ENCODE measurements at places on chromosomes 2 and 18.

- no peak for DNase-seq
Observed at GRCh38 chr2:190477661-190478454, 56.7 kb downstream of the NEMP2 start.

GRCh38 chr2:50157279-50157678 is 874.7 kb downstream of the NRXN1 start:
- no peak for DNase-seq

DNA sequence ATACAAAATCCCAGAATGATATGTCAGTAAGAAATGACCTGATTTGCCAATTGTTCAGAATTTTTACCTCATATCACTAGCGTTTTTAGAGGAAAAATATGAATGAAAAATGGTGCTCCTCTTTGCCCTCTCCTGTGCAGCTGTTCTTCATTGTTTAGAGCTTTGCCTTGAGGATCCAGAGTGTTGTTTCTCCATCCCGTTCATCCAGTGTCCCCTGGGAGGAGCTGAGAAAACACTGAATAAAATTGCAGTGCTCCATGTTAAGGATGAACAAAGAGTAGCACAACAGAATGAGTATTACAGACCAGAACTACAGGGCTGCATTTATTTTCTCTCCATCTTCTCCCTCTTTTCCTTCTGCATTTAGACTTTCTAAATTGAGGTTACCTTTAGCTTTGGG is 133.1 kb downstream of the ADCYAP1 start:
- DNase-seq: no peak

DNA sequence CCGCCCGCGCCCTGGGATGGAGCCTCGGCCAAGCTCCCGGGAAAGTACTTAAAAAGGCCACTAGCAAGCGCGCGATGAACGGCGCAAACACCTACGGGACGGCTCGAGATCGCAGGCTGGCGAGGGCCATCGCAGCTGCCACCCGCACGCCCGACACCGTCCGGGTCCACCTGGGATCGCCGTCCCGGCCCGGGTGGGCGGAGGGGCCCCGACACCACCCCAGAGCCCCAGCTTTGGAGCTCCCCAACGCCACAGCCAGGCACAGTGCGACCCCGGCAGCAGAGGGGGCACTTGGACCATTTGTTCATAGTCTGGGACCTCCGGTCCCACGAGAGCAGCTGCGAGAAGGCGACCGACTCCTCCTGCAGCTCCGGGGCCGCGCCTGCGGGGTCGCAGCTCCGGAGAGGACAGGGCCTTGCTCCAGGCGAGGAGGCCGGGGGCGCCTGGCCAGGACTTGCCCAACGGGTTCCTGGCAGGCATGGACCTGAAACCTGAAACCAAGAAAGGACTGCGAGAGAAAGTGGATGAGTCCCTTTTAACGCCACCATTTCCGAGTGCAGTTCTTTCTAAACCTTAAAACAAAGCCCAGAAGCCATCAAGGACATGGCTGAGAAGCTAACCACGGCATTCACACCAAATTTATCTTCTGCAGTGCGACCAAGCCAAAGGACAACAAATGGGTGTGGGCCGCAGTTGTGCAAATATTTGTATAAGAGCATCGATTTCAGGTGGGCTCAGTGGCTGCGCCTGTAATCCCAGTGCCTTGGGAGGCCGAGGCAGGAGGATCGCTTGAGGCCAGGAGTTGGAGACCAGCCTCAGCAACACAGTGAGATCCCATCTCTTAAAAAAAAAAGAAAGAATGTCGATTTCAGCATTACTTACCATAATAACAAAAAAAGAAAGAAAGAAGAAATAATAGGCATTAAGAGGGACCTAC is 54.0 kb upstream of the IMP4 start:
- no peak for DNase-seq

- DNase-seq: no peak
Observed at GRCh38 chr2:105749583-105750400, 5.1 kb downstream of the NCK2 start.

DNA sequence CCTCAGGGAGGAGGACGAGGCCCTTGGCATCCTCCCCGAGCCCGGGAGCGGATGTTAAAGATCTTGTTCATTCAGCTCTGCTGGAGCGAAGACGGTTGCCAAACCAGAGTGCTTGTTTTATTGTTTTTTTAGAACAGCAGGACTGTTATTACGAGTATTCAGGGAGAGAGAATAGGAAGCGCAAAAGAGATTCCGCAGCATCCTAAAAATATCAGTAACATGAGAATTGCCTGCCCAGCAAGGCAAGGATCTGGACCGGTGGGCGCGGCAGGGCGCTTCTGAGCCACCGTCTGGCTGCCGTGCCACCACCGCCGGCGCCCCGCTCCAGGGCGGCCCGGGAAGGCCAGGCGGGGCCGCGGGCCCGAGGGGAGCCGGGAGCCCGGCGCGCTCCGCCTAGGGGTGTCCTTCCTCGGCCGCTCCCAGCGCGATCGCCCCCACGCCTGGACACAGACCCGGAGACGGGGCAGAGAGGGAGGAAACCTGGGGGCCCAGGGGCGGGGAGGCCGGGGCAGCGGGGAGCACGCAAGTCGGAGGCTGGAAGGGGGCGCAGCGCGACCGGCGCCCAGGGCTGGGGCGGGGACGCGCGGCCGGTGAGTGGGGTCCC is 843 bp downstream of the CYS1 start:
- DNase-seq: peak; percentile 54

DNA sequence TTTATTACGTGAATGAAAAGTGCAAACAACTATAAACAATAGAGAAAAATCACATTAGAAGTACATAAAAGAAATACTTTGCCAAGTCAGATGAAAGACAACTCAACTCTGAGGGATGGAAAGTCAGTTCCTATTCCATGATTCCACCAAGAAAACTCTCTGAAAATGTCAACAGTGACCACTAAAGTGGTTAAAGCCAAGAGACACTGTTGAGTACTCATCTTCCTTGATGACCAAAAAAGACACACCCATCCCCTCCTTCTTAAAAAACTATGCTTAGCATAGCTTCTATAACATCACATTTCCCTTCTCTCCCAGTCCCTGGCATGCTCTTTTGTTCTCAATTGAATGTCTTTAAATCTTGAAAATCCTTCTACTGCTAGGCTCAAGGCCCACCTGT is 160.0 kb downstream of the TCF4 start:
- DNase-seq: no peak

DNA sequence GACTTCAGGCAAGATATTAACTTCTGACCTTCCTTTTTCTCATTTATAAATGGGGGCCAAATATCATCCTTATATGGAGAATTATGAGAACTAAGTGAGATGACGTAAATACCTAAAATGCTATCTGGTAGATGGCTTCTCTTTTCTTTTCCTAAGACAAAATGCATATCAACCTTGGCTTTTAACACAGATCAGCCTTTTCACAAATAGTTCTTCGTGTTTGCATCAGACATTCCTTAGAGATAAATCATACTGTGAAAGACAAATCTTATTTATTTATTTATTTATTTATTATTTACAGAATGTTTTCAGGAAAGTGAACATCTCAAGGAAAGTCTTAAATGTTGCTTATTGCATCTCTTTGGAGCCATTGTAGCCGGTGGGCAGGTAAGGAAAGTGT is 62.8 kb downstream of the NBEAL1 start:
- DNase-seq: no peak

DNA sequence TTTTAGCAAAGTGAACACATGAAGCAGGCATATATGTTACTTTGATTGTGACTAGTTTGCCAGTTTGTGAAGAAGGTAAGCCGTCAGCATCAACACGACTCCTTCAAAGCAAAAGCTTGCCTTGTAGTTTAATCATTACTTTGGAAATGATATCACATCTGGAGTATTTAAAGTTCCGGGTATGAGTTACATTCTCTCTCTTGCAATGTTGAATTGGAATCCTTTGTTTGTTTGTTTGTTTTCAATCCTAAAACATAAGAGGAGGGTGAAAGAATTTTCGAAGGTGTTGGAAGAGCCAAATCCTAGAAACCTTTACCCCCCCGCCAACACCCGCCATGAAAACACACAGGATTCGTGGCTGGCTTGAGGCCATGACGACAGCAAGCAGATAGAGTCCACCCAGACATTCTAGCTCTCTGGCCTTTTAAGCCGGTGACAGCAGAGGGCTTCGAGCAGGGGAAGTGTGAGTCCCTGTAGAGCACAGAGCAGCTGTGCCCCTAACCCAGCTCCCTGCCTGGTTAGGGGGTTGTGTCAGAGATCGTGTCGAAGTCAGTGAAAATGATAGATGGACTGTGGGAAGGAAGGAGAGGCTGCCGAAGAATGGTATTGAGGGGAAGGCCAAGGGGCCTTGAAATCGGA is 103.8 kb upstream of the SMIM21 start:
- no peak for DNase-seq

DNA sequence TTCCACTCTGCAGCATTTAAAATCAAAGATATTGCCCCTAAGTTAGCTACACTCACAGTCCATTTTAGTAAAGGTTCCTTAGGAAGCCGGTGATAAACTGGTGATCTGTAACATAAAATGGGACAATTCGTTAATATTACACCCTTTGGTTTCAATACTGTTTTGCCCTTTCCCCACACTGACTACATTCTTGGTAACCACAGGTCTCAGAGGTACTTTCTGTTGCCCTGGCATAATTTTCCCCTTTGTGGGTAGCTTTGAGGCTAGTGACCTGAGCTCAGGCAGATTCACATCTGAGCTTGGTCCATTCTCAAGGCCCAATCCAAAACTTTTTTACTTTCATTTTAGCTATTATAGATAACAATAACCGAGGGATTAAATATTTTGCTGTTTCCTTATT is 32.9 kb upstream of the CSRNP3 start:
- no peak for DNase-seq

DNA sequence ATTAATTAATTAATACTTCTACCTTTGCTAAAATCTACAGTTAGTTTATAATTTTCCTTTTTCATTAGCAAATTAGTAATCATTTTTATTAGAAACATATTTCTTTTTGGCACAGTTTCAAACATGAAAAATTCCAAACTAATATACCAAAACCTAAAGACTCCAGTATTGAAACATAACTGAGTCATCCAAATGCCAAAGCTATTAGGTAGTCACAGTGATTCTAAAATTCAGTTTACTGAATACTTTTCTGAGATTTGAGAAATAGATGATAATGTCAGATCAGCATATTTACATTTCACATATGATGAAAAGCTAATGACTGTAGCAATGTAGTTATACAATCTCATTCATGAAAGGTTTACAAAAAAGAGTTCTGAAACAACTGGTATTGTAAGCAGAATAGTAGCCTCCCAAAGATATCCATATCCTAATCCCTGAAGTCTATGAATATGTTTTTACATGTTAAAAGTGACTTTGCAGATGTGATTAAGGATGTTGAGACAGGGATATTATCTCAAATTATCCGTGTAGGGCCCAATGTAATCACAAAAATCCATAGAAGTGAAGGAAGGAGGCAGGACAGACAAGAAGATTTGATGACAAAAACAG is 680.2 kb upstream of the CHAC2 start:
- no peak for DNase-seq

- DNase-seq: no peak
Observed at GRCh38 chr18:47917923-47918610, 12.4 kb downstream of the SMAD2 start.

GRCh38 chr18:13377496-13377895 is 158.9 kb downstream of the LDLRAD4 start:
- no peak for DNase-seq

DNA sequence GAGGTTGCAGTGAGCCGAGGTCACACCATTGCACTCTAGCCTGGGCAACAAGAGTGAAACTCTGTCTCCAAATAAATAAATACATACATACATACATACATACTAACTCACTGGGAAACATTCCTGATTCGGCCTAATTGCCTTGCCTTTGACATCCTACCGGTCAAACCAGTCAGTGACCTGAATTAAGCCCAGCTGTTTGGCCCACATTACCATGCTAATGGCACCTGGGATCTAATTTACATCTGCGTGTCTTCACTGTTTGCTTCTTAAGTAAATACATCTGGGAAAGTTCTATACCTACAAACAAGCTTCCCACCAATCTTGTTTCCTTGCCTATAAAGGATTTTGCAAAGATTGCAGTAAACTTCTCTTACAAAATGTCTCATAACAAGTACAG is 230.2 kb upstream of the ZC3H15 start:
- no peak for DNase-seq

GRCh38 chr18:58792086-58792485 is 72.6 kb upstream of the ZNF532 start:
- no peak for DNase-seq

DNA sequence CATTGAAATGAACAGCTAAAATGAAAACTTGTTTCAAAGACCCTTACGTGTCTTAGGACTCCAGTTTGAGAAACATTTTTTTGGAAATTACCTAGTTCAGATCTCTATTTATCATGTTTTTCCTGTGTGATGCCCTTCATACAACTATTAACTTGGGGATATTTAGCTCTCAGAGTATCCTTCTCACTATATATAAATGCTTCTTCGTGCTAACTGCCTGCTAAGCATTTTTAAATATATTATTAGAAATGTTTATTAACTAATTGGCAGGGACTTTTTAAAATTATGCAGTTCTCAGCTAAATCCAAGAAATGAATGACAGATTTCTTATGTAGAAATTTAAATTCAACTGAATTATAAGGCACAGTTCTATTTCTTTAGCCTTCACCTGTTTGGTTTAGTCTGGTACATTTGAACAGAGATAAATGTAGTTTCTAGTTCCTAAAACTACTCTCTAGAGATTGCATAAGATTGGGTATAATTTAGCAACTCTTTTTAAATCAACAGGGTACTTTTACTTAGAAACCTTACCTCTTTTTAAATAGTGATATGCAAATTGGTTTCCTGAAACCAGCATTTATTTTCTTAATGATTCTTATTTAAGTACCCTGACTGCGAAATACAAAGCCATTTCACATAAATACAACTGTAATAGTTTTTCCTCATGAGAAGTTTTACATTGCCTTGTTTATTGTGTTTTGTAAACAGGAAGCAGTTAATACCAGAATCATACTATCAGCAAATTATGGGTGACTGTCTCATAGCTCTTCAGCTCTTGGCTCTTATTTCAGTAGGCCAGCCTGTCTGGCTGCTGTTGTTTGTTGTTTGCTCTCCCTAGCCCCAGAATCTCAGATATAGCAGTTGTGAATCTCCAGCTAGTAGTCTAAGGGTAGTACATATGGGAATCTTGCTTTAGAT is 140.7 kb downstream of the PTRHD1 start:
- DNase-seq: no peak

DNA sequence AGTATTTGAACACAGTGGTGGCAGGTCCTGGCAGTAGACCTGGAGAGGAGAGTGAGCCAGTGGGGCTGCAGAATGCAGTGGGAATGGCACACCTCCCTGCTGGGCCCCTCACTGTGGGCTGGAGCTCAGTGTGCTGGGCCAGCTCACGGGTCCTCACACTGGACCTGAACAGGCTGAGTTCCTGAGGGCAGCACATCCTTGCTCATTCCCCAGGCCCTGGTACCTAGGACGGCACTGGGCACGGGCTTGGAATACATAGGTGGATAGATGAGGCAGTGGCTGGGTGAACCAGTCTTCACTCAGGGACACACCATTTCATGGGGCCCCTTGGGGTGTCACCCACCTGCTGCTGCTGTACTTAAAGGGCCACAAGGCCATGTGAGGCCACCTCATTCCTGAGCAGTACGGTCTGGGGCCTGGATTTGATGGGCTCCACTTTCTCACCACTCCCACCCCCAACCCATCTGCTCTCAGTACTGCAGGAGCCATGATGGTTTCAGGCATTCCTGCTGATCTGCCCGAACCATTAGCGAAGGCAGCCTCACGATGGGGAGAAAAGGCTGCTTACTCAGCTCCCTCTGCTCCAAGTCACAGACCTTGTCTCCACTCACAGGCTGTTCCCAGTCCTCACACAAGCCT is 4.2 kb downstream of the TMEM177 start:
- no peak for DNase-seq

All from left ventricle myocardium inferior (tissue), 1 donor.